Activated CD8-positive, alpha-beta memory T cell treated with anti-CD3 and anti-CD28 coated beads, Interleukin-2, amount 10 ng/mL, durations not matched to agents 7 days and 5 days (primary cell): ENCODE measurements at places on chromosomes 13 and 19.

GRCh38 chr13:42996584-42996983 is 4.5 kb upstream of the EPSTI1 start:
- no peaks in the 10 kb centered on the region for H3K27me3 ChIP-seq
- peaks cover 5% of the 10 kb centered on the region for H3K36me3 ChIP-seq
- H3K4me3 ChIP-seq = no peak overlapping the region
- H3K27ac ChIP-seq = no peak overlapping the region

GRCh38 chr19:46718157-46718933 is 1.4 kb upstream of the PRKD2 start:
- H3K27ac ChIP-seq = peak overlapping the region; percentile 96
- DNase-seq = peak; percentile 91
- H3K27me3 ChIP-seq = no peaks in the 10 kb centered on the region
- peaks cover 34% of the 10 kb centered on the region for H3K36me3 ChIP-seq

- H3K4me3 ChIP-seq = no peak overlapping the region
- DNase-seq = no peak
- no peak overlapping the region for H3K27ac ChIP-seq
- H3K4me1 ChIP-seq = no peaks in the 10 kb centered on the region
- H3K36me3 ChIP-seq = peaks cover 7% of the 10 kb centered on the region
- H3K27me3 ChIP-seq = no peaks in the 10 kb centered on the region
Measured at GRCh38 chr19:58170860-58171259, 12.0 kb upstream of the ZNF274 start.

DNA sequence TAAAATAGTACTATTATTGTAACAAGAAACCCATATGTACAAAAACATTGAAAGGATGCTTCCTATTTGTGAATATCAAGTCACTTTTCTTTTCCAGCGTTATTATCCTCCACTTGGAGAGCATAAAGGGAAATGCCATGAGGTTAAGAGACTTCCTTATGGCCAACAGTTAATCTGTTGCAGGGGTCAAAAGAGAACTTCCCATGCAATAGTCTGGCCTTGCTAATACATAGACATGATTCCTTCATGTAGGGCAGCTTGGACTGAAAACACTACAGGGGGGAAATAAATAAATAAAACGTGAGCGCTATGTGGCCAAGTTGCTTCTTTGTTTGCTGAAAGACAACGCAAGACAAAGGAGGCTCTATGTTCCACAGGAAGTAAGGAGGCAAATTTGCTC is 269.1 kb upstream of the EDNRB start:
- no peak overlapping the region for H3K4me3 ChIP-seq
- H3K4me1 ChIP-seq = no peaks in the 10 kb centered on the region
- H3K27ac ChIP-seq = no peak overlapping the region

DNA sequence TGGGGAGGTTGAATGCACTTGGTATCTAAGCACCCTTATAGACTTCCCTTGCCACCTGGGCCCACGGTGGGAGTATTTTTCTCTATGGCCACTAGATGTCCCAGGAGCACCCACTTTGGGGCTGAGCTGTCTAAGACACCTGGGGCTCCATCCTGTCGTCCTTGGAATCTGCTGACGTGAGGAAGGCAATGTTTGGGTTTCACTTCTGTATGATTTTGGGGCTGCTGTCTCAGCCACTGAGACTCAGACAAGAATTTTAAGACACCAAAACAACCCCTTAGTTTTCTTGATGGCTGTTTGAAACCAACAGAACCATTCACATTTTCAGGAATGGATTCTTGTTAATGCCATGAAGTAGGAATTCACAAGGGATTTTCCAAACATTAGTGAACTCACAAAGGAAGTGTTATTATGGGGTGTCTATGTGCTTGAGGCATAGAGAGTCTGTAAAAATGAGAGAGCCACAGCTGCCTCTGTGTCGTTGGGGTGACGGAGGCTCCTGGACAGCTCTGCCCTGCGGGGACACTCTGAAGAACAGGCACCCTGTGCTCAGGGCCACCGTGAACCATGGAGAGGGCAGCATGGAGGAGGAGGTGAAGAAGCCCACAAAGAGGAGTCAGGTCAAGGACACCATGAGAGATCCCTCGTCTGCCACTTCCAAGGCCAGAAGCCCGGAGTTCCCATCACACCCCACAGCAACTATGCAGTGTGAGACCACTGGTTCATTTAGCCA is 106.8 kb upstream of the SPATA13 start:
- H3K36me3 ChIP-seq = no peaks in the 10 kb centered on the region
- no peak overlapping the region for H3K27ac ChIP-seq
- H3K4me3 ChIP-seq = no peak overlapping the region
- peaks cover 20% of the 10 kb centered on the region for H3K27me3 ChIP-seq
- peaks cover 22% of the 10 kb centered on the region for H3K4me1 ChIP-seq

DNA sequence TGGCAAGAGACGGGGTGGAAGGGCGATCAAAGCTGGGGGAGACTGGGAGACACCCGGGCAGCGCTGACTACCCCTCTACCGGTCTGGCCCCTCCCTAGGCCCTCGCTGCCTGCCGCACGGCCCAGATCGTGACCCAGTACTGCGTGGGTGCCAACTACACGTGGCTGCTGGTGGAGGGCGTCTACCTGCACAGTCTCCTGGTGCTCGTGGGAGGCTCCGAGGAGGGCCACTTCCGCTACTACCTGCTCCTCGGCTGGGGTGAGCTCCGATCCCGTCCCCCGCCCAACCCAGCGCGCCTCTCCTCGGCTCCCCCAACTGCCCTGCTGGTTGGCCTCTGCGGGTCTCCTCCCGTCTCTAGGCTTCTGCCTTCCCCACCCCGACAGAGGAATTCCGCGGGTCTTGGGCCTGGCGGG is 8.8 kb downstream of the GIPR start:
- no peak overlapping the region for H3K27ac ChIP-seq
- H3K27me3 ChIP-seq = peaks cover 6% of the 10 kb centered on the region
- H3K36me3 ChIP-seq = no peaks in the 10 kb centered on the region
- peaks cover 22% of the 10 kb centered on the region for H3K4me1 ChIP-seq

DNA sequence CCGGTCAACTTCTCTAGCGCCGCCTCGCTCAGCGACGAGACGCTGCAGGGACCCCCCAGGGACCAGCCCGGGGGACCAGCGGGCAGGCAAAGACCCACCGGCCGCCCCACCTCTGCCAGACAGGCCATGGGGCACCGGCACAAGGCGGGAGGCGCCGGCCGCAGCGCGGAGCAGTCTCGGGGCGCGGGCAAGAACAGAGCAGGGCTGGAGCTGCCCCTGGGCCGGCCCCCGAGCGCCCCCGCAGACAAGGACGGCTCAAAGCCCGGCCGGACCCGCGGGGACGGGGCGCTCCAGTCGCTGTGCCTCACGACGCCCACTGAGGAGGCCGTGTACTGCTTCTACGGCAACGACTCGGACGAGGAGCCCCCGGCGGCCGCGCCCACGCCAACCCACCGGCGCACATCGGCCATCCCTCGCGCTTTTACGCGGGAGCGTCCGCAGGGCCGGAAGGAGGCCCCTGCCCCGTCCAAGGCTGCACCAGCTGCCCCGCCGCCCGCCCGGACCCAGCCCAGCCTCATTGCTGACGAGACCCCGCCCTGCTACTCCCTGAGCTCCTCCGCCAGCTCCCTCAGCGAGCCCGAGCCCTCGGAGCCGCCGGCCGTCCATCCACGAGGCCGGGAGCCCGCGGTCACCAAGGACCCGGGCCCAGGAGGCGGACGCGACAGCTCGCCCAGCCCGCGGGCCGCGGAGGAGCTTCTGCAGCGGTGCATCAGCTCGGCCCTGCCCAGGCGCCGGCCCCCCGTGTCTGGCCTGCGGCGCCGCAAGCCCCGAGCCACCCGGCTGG is 11.3 kb downstream of the C19orf25 start:
- H3K4me3 ChIP-seq = no peak overlapping the region
- no peaks in the 10 kb centered on the region for H3K36me3 ChIP-seq
- no peak overlapping the region for H3K27ac ChIP-seq
- no peak for DNase-seq

- DNase-seq = no peak
- H3K27me3 ChIP-seq = no peaks in the 10 kb centered on the region
- no peaks in the 10 kb centered on the region for H3K36me3 ChIP-seq
- peaks cover 5% of the 10 kb centered on the region for H3K4me1 ChIP-seq
- H3K27ac ChIP-seq = no peak overlapping the region
Measured at GRCh38 chr19:3111586-3112247, 17.6 kb downstream of the GNA11 start.

- peaks cover 16% of the 10 kb centered on the region for H3K4me1 ChIP-seq
- DNase-seq = peak; percentile 48
- no peaks in the 10 kb centered on the region for H3K27me3 ChIP-seq
- H3K27ac ChIP-seq = peak overlapping the region; percentile 94
Measured at GRCh38 chr19:47778954-47779351, 450 bp downstream of the SELENOW start.

GRCh38 chr13:74571811-74572210 is 437.6 kb upstream of the KLF12 start:
- DNase-seq = no peak
- no peak overlapping the region for H3K4me3 ChIP-seq
- H3K27me3 ChIP-seq = peaks cover 34% of the 10 kb centered on the region
- H3K27ac ChIP-seq = no peak overlapping the region
- no peaks in the 10 kb centered on the region for H3K36me3 ChIP-seq
